ENCODE measurements at places on chromosomes 16 and 17.

- DNase-seq: no peak
Observed at GRCh38 chr16:82990155-82990554, 363.4 kb downstream of the CDH13 start.

- DNase-seq: no peak
Observed at GRCh38 chr16:6027733-6028132, 930.1 kb upstream of the EEF2KMT start.

DNA sequence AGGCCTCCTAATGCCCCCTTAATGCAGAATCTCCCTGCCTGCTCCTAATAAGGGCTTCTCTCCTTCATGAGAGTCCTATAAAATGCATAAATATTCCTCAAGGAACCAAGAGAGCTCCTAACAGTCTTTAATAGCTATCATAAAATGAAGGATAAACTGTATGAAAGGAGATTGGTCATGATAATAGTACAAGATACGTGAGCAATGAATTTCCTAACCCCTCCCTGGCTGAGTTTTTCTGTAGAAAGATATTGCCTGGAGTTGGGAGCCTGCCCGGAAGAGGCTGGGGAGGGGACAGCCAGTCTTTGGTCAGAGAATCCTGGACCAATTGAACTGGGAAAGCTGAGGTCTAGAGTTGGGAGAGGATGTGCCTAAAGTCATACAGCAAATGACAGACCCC, 321.9 kb upstream of the CDH5 start:
- DNase-seq: no peak

- peak; percentile 53 for DNase-seq
Observed at GRCh38 chr17:19876529-19877161, 8.9 kb upstream of the ULK2 start.

DNA sequence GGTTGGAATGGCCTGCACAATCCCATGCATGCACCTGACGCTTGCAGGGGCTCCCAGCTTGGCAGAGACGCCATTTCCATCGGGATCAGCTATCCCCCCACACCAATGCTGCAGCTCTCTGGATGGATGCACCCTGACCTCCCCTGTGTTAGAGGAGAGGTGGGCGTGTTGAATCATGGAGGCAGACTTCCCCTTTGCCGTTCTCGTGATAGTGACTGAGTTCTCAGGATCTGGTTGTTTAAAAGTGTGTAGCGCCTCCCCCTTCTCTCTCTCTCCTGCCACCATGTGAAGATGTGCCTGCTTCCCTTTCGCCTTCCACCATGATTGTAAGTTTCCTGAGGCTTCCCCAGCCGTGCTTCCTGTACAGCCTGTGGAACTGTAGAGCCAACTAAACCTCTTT, 17.8 kb upstream of the KCNH6 start:
- no peak for DNase-seq

DNA sequence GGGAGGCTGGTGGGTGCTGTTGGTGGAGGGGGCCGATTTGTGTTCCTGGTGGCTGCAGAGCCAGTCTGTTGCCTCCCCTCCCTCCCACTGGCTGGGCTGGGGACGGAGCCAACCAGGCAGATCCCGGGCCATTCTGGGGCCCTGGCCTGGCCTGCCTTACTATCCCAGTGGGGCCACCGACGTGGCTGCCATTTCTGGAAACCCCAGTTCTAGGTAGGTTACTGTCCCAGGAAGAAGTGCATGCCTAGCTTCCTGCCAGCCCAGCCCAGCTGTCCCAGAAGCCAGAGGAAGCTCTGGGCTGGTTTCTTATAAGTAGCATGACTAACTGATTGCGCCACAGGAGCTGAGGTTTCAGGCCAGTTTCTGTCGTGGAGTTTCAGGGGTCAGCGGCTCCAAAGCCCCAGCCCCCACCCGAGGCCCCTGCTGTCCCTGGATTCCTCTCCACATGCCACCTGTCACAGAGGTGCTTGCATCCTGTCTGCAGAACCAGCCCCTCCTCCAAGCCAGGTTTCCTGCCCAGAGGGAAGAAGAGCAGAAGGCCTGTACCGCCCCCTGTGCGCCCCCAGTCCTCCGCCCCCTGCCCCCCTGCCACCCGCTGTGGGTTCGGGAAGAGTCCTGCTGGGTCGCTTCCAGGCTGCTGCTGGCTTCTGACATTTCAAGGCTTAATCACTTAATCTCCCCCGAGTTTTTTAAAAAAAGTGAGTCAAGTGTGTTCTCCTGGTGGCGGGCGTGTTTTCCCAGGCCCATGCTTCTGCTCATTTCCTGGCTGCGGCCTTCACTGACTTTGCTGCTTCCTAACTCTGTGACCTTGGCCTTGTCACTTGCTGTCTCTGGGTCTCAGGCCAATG, 13.2 kb downstream of the IL4R start:
- peak; percentile 49 for DNase-seq

DNA sequence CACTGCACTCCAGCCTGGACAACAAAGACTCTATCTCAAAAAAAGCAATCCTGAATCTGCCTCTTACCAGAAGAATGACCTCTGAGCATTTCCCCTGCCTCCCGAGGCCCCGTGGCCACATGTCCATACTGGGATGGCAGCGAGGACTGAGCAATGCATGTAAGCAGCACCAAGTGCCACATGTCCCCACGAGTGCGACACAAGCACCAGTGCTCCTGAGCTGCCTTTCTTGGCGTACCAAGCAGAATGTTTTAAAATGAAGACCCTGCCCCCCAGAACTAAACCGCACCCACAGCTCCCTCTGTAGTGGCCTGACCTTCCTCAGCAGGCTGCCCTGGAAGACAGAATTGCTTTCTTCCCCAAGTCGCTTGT, 373.3 kb downstream of the SLC39A11 start:
- DNase-seq: no peak

- DNase-seq: no peak
Observed at GRCh38 chr16:73092236-73092781, 44.4 kb upstream of the ZFHX3 start.

GRCh38 chr16:15799851-15800495, 56.9 kb downstream of the MYH11 start:
- DNase-seq: no peak

- peak; percentile 59 for DNase-seq
Observed at GRCh38 chr17:59547131-59547915, 18.1 kb upstream of the DHX40 start.

DNA sequence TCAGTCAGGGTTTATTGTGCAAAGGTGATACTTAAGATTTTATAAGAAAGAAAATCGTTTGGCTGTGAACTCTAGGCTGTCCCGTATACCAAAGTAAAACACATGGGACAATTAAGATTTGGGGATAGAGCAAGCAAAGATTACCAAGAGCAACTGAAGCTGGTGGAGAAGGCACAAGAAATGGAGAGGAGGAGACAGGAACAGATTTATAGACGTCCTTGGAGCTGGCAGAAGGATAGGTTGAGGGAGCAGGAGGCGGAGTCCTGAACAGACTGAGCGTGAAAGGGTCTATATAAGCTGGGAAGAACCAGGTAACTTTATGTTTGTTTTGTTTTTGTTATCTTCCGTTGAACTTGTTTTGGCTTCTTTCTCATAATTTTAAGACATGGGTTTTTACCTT, 3.8 kb downstream of the TNRC6C start:
- no peak for DNase-seq

GRCh38 chr17:47251421-47251940, 2.1 kb upstream of the ITGB3 start:
- DNase-seq: peak; percentile 36

GRCh38 chr16:58259995-58260394, 34.8 kb downstream of the PRSS54 start:
- no peak for DNase-seq

DNA sequence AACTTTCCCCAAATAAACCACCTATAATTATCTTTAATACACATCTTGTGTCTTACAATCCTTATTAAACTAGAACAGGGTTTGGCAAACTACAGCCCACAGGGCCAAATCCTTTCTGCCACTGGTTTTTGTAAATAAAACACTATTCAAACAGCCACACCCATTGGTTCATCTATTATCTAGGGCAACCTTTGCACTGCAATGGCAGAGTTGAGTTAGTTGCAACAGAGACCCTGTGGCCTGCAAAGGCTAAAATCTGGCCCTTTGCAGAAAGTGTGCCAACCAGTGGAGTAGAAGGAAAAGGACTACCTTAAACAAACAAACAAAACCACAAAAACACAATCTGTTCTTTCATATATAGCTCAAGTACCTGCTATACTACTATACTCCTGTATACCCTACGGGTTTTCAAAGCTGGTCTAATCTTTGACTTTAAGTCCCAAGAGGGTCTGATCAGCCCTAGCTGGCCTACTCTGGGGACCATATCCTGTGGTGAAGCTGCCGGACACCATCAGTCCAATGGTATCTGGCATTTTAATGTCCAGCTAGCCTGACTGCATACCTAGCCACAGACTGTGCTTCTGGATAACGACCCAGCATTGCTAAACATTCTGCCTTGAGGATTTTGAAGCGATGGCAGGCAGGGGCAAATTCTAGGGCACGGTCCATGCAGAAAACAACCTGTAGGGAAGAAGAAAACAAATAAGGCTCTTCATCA, 23.3 kb downstream of the CNP start:
- DNase-seq: no peak

GRCh38 chr16:80058214-80058613, 457.7 kb upstream of the MAF start:
- no peak for DNase-seq

DNA sequence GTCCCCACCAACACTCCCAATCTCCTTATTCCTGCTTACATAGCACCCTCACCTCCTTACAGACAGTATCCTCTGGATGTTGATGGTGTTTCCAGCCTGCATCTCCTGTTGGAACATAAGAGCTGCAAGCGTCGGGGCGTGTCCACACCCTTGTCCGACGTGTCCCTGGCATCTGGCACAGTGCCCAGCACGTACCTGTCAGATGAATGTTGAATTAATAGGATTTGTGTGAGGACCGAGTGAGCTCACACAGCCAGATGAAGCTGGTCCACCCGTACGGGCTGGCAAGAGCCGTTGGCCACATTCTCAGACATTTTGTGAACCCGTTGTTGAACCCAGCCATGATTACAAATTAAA, 12.2 kb upstream of the CBX4 start:
- DNase-seq: no peak
